ENCODE measurements at places on chromosomes 11 and 22.

DNA sequence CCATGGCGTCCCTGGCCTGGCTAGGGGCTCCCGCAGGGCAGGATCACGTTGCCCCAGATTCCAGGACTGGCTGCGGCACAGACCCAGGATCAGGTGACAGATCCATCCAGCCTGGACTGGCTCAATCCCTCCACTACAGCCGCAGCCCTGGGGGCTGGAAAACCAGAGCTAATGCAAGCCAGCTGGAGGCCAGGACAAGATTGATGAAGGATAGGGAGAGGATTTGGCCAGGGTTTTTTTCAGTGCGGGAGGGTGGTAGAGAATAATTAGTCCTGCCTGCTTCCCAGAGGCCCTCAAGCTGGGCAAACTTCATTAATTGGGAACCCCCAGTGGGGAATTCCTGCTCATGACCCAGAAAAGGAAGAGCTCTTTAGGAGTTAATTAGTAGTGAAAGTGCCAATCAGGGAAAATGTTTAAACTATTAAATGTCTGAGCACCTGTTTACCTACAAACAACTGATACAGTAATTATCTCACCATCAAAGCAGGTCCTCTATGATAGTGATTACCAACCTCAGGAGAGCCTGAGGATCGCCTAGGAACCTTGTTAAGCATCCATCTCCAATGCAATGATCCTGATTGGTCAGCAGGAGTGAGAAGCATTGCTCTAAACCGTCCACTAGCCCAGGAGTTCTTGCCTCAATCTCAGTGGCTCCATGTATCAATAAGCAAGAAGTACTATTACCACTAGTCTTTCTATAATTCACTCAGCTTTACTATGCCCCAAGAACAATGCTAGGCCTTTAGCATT lies 33.0 kb upstream of the MYOD1 start:
- peak; percentile 90 for DNase-seq

GRCh38 chr11:101620026-101620425 lies 36.2 kb upstream of the TRPC6 start:
- no peak for DNase-seq

- no peak for DNase-seq
Observed at GRCh38 chr11:109991835-109992234, 101.4 kb upstream of the ZC3H12C start.

GRCh38 chr11:58318532-58318931 lies 40.3 kb downstream of the OR5B17 start:
- DNase-seq: no peak

- peak; percentile 94 for DNase-seq
Observed at GRCh38 chr22:38205261-38206128, 3.7 kb downstream of the MAFF start.

GRCh38 chr11:111454561-111455192 lies 57.5 kb downstream of the BTG4 start:
- peak; percentile 64 for DNase-seq

- no peak for DNase-seq
Observed at GRCh38 chr22:29814003-29814402, 24.1 kb downstream of the ASCC2 start.

- peak; percentile 10 for DNase-seq
Observed at GRCh38 chr11:97729546-97730272, 1291.0 kb upstream of the CNTN5 start.

GRCh38 chr11:3920148-3920852 lies 64.8 kb downstream of the STIM1 start:
- DNase-seq: no peak

DNA sequence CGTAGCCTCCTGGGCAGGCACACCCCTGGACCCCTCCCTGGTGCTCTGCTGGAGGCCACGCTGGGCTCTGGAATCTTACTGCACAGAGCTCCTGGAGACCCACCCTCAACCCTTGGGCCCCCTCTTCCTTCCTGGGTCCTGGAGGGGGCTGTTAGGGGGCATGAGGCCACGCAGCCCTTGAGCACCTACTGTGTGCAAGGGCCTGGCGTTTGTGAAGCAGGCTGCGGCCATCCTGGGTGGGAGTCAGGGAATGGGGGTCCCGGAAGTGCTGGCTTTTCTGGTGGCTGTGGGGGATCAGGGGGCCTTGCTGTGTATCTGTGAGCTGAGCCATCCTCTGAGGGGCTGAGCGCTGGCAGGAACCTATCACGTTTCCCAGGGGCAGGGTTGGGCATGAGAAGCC lies 40.9 kb upstream of the CCDC188 start:
- no peak for DNase-seq

- no peak for DNase-seq
Observed at GRCh38 chr22:50010676-50011446, 1.7 kb downstream of the IL17REL start.

- DNase-seq: no peak
Observed at GRCh38 chr11:7448201-7448600, 37.1 kb upstream of the OLFML1 start.

DNA sequence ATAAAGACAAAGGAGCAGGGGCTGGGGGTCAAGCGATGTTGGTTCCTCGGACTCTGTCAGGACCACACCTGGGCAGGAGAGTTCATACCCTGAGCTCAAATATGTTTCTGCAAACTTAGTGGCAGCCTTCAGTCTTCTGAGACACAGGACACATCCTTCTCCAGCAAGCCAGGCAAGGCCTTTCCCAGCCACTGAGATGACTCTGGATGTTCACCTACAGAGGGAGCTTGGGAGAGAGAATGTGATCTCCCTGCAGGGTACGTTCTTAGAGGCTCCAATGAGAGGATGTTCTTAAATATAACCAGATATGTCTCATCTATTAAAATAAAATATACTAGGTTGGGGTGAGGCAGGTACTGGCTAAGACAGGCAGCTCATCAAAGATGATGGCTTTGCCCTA lies 461.5 kb downstream of the OPCML start:
- DNase-seq: no peak

DNA sequence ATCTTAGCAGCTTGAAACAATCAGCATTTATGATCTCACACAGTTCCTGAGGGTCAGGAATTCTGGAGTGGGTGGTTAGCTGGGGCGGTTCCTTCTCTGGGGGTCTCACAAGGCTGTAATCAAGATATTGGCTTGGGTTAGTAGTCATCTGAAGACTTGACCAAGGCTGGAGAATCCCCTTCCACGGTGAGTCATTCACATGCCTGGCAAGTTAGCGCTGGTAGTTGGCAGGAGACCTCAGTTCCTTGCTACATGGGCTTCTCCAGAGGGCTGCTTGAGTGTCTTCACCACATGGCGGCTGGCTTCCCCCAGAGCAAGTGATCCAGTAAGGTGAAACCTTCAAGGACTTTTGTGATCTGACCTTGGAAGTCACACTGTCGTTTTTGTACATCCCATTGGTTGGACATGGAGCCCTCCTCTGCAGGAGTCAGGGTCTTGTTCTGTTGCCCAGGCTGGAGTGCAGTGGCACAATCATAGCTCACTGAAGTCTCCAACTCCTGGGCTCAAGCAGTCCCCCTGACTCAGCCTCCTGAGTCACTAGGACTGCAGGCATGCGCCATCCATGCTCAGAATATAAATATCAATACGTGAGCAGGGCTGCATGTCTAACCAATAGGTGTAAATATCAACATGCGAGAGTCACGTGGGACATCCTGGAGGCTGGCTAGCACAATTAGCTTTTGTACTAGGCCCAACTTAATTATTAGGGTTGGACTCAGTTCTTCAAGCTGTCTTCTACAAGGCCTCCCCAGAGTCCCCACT lies 7.2 kb upstream of the NIPSNAP1 start:
- DNase-seq: no peak

DNA sequence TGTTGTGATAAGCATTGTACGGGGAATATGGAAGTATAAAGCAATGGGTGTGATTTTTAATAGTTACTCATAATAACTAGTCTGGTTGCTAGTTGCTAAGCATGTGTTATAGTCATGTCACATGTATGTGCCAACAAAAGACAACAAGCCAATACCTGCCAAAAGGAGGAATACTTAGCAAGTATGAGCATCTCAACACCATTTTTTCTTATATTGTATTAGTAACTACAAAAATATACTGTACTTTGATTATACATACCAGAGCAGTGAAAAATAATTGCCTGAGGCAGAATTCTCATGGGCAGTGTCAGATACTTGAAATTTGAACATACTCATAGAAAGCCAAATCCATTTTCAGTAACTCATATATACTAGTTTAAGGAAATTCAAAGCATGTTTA lies 62.4 kb upstream of the ALKBH3 start:
- DNase-seq: no peak

GRCh38 chr11:35491231-35491871 lies 34.1 kb downstream of the PAMR1 start:
- no peak for DNase-seq

- no peak for DNase-seq
Observed at GRCh38 chr11:81104051-81104450, 1629.6 kb downstream of the FAM181B start.

GRCh38 chr11:69153661-69154060 lies 2.1 kb upstream of the SMIM38 start:
- DNase-seq: no peak

DNA sequence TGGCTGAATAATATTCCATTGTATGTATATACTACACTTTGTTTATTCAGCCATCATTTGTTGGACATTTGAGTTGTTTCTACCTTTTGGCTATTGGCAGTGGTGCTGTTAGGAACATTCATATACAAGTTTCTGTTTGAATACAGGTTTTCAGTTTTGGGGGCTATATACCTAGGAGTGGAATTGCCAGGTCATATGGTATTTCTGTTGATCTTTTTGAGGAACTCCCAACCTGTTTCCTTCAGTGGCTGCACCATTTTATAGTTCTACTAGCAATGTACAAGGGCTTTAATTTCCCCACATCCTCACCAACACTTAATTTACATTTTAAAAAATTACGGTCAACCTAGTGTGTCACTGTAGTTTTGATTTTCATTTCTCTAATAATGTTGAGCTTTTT lies 54.6 kb downstream of the HSD17B12 start:
- no peak for DNase-seq

GRCh38 chr11:91869686-91870085 lies 354.9 kb upstream of the FAT3 start:
- peak; percentile 46 for DNase-seq

- no peak for DNase-seq
Observed at GRCh38 chr11:59403546-59403945, 22.7 kb downstream of the OR5A2 start.

- no peak for DNase-seq
Observed at GRCh38 chr11:96314326-96315020, 28.5 kb downstream of the MAML2 start.

GRCh38 chr11:73189723-73190556 lies 28.1 kb upstream of the P2RY2 start:
- no peak for DNase-seq

- no peak for DNase-seq
Observed at GRCh38 chr11:70541699-70542098, 143.4 kb downstream of the CTTN start.

GRCh38 chr11:69643646-69644045 lies 2.7 kb downstream of the CCND1 start:
- DNase-seq: no peak

- DNase-seq: peak; percentile 55
Observed at GRCh38 chr22:35102663-35103062, 36.7 kb downstream of the ISX start.

DNA sequence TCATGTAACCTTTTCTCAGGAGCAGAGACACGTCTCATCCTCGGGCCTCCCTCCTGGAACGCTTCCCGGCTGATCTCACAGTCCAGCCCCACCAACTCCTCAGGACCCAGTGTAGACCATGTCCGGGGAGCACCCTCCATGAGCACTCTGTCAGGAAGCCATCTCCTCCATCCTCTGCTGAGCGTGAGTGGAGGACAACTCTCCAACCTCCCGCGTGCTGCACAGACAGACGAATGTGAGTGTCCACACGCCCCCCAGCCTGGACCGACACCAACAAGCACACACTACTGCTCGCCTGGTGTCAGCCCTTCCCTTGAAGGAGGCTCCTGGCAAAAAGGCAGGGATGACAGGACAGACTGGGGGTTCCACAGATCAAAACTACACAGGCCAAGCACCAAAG lies 86.6 kb downstream of the SHANK2 start:
- no peak for DNase-seq

DNA sequence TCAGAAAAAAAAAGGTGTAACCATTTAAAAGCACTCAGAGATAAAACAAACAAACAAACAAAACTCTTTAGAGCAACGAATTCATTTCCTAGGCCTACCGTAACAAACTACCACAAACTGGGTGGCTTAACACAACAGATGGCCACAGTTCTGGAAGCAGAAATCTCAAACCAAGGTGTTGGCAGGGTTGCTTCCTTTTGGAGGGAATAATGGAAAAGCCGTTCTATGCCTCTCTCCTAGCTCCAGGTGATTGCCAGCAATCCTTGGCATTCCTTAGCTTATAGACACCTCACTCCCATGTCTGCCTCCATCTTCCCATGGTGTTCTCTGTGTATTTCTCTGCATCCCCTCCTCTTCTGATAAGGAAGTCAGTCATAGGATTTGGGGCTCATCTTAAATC lies 200.4 kb downstream of the RAB38 start:
- DNase-seq: no peak

DNA sequence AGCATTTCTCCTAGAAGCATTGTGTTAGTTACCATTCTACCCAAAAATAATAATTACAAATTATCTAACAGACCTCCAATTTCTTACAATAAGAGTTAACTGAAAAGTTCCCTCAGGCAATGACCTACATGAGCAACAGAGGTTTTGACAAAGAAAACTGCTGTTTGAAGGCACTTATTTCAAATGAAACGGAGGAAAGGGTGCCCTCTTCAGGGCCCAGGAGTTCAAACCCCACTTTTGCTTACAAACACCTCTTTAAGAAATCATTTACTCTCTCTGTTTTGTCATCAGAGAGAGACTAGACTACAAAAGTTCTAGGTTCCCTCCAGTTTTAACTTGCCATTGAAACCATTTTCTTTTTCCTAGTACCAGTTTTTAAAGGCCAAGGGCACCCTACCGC lies 56.7 kb downstream of the AMBRA1 start:
- no peak for DNase-seq

GRCh38 chr22:49291781-49292180 lies 535.9 kb downstream of the BRD1 start:
- no peak for DNase-seq

GRCh38 chr11:124174001-124174583 lies 9.1 kb upstream of the OR10D3 start:
- peak; percentile 70 for DNase-seq

DNA sequence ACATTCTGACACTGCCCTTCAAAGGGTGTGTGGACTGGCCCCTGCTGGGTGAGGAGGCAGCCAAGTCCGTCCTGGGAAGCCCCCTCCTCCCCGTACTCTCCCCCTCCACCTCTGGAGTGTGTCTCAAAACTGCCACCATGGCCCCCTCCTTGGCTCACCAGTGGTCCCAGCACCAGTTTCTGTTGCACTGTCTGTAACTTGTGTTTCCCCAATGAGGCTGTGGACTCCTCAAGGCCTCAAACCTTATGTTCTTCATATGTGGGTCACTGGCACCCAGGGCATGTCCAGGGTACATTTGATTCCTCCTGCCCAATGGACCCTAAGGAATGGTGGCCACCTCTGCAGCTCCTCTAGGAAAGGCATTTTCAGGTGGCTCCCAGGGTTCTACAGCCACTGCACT lies 6.6 kb upstream of the NPTXR start:
- DNase-seq: no peak

Data from tongue (tissue), 3 donors.